Fibroblast of skin of abdomen (primary cell): ENCODE measurements at places on chromosomes 12 and 14.
A peak's percentile ranks its signal among the peaks of the same experiment; 100 is the strongest.

DNA sequence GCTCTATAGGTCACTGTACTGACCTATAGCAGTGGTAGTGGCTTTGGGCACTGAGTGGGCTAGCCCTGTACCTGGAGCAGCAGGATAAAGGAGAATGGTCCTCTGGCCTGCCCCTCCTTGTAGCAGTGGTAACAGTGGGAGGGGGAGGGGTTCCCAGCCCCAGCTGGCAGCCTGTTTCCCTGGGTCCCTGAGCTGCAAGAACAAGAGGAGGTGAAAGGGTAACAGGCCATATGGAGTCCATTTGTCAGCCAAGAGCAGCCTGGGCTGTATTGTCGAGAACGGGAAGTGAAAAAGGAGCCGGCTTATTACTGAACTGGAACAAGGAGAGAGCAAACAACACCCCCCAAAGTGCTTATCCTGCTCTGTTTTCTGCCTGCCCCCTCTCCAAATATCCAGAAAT lies 73.8 kb upstream of the SRSF5 start:
- peak; percentile 10 for DNase-seq

DNA sequence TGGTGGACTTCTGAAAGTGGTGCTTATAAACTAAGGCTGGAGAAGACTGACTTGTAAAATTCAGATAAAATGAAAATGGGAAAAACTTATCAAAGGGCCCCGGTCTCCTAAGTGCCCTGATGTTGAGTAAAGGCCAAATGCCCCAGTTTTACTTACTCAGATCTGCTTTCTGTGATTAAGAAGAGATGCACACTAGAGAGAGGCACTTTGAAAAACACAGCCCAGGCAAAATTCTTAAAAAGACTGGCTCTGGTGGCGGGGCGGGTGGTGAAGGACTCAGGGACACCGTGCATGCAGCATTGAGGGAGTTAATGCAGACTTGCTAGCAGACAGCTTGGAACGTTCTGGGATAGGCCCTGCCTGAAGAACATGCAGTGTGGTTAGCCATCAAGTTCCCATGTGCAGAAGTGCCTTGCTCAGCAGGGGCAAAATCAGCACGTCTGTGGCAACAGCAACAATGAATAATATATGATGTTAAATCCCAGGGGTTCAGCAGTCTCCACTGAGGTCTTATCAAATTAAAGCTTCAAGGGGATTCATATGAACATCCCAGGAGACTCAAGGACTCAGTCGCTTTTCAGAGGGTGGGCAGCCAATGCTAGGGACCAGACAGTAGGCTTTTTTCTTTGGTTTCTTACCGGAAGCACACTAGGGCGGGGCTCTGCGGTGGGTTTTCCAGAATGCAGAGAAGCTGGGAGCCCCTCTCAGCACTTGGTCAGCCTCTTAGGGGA lies 105.0 kb downstream of the DAD1 start:
- DNase-seq, result peak; percentile 20

DNA sequence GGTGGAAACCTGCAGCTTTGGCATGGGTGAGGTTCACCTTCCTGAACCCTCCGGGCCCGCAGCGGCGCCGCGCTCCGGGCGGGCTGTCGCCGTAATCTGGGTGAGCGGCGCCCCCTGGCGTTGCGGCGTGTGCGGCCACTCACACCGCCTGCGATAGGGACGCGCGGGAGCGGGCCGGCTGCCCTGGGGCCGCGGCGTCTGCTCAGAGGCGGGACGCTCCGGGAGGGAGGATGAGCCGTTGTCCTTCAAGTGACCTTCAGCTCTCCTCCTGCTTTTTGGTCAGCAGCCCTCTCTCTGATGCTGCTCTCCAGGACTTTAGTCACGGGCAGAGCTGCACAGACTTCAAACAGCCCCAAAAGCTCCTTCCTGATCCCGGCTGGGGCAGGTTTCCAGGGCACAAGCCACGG lies 211.7 kb upstream of the FKBP4 start:
- peak; percentile 45 for DNase-seq

GRCh38 chr12:123133701-123134100 lies 17.2 kb downstream of the PITPNM2 start:
- no peak for DNase-seq

GRCh38 chr14:24712909-24713308 lies 78.9 kb upstream of the GZMB start:
- DNase-seq, result no peak

- DNase-seq, result no peak
Measured at GRCh38 chr12:111412007-111412829, 6.5 kb downstream of the SH2B3 start.

- DNase-seq, result no peak
Measured at GRCh38 chr12:102501773-102502172, 21.4 kb upstream of the IGF1 start.

GRCh38 chr14:69554500-69554899 lies 20.2 kb downstream of the CCDC177 start:
- no peak for DNase-seq

GRCh38 chr12:108211157-108211556 lies 82.1 kb downstream of the WSCD2 start:
- no peak for DNase-seq

DNA sequence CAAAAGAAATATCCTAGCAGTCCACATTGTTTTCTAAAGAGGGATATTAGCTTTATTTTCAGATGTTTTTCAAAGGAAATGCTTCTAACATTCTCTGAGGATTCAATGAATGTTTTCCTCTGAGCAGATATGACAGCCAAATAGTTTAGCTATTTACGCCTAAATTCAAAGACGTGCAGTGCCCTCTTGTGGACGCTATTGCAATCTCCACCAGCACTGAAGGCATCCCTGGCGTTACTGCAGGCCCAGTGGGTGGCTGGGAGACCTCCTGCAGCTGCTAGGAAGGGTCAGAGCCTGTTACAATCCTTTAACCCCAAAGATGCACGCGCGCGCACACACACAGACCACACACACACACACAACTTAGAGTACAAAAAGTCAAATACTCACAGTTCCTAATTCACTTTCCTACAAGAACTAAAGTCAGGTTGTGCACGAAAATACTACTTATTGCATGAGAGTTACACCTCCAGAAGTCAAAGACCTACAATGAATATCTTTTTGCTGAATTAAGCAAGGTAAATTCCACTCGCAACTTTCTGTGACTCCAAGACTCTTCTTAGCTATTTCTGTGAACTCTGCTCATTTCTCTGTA lies 589.3 kb upstream of the TMEM132C start:
- peak; percentile 81 for DNase-seq

- DNase-seq, result peak; percentile 54
Measured at GRCh38 chr12:1217191-1217949, 226.3 kb downstream of the ERC1 start.
